ENCODE measurements at places on chromosomes 7 and 10.

DNA sequence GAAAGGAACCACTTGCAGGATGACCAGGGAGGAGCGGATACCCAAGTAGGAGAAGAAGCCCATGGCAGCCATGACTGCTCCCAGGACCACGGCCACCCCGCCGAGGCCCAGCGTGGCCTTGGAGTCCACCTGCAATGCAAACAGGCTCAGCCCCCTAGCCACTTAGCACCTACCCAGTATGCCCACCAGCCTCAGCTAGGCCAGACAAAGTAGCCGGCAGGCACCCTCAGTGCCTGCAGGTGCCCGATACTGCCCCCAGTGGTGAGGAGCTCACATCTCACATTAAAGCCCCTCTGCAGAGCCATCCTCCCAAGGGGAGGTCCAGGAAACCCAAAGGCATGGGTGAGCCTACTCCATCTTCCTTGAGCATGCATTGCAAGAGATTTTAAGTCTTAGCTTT, 6.6 kb downstream of the NPC1L1 start:
- peak; percentile 62 for ATAC-seq

DNA sequence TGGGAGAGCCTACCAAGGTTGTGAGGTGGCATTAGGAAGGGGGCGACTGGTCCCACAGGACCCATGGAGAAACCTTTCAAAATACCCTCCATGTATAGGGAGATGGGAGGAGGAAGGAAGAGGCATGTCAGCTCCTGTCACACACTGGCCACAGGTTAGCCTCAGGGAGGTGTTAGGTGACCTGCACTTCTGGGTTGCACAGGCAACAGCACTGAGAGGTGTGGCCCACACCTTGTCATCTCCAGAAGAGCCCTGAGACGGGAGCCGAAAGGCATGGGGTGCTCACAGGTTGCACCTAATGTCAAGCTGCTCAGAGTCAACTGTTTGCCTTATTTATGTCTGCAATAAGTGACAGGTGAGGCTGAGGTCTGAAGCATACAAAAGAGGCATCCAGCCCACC, 14.6 kb upstream of the USP6NL start:
- ATAC-seq = no peak

DNA sequence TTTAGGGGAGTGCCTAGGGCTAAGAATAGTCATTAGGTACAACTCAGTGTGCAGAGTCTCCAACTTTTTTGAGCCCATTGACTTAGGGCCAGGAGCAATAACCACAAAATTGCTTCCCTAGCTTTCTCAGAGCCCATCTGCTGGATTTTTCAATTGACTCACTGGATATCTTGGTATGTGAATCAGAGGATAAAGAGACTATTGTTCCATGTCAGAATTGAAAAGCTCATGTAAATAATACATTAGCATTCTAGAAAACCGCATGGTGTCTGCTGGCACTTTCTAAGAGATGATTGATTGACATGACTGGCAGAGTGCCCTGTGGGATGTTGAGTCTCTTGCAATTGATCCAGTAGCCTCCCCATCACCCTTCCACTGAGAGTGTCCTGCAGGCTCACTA, 246.2 kb downstream of the CCDC7 start:
- ATAC-seq = no peak

DNA sequence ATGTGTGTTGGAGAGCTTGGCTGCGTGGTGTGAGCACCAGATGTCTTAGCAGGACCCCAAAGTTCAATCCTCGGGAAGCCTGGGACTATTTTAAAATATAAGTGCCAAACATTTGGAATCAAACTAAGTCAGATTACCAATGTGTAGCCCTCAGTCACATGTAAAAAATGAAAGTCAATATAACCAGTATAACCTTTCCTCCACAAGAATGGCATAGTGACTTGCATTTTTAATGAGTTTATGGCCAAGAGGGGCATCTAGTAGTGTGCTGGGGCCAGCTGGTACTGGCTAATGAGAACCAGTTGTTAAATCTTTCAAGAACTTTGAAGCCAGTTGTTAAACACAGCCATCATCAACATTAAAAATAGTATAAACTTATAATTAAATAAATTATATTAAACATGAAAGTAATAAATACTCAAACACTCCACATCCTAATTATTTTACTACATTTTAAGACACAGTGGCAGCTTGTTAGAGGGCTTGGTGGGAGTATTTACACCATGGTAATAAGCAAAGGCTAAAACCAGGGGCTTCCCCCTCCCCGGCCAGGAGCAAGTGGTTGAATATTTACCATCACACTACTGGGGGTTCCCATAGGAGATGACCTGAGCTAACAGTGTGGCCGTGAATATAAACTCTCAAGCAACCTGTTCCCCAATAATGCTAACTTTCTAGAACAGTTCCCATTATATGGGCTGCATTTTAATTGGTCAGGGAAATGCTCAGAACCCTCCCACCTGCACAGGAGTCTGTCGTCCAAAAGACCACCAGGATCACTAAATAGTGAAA, 7.9 kb upstream of the FAM170B start:
- no peak for ATAC-seq

DNA sequence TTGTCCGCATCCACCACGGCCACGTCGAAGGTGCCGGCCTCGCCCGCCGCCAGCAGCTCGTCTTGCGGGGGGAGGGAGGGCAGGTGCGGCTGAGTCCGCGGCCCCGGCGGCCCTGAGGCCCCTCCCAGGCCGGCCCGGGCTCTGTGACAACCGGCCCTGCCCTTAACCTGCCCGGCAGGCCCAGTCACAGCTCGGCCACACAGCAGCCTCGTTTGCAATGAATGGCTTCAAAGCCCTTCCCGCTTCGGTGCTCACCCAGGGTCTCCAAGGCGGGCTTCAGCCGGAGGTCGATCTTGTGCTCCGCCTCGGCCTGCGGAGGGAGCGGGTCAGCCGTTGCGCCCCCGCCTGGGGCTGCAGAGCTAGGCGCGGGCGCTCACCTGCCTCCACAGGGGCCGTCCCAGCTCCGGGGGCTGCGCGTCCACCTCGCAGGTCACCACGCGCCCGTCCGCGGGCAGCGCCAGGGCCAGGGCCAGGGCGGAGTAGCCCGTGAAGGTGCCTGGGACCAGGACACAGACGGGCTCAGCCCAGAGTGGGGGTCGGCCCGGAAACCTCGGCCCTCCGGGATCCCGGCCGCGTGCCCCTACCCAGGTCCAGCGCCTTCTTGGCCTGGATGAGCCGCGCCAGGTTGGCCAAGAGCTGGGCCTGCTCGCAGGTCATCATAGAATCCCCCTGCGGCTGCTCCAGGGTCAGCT, 928 bp downstream of the COMTD1 start:
- ATAC-seq = peak; percentile 3

GRCh38 chr10:86288695-86289576, 77.7 kb downstream of the GRID1 start:
- ATAC-seq = no peak

DNA sequence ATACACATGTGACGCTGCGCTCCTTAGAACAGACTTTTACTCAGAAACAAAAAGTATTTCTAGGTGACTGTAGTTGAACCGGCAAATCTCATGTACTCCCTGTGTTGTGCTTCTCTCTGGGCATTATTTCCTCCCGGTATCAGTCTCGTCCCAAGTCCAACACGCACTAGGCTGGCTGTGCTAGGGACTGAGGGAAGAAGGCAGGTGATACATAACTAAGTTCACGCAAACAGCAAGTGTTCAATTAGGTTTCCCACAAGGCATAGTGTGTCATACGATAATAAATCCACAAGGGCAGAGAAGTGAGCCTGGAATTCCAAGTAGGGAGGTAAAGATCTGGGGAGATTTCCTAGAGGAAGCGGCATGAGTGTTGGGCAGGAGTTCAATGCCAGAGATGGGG, 20.4 kb downstream of the FAM53B start:
- ATAC-seq = no peak

- no peak for ATAC-seq
Observed at GRCh38 chr7:132653366-132653930, 77.2 kb upstream of the PLXNA4 start.

GRCh38 chr7:144057954-144058353, 9.2 kb downstream of the OR2A5 start:
- no peak for ATAC-seq

- no peak for ATAC-seq
Observed at GRCh38 chr10:4810092-4810491, 15.9 kb upstream of the AKR1E2 start.

DNA sequence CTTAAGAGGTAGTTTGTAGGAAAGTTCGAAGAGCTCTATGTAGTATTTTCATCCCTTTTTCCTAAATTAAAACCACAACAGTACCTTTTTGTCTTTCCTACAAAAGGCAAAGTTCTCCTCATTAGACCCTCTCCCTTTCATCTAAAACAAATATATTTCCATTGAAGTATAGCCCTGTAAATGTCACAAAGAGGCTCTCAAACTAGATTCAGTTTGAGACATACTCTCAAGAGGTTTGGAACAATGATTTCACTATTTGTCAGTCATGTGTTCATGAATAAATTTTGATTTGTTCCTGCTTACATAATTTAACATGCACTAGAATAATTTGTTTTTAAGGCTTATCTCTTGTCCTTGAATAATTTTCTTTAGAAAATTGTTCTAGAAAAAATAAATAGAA, 12.2 kb downstream of the TAS2R16 start:
- no peak for ATAC-seq

DNA sequence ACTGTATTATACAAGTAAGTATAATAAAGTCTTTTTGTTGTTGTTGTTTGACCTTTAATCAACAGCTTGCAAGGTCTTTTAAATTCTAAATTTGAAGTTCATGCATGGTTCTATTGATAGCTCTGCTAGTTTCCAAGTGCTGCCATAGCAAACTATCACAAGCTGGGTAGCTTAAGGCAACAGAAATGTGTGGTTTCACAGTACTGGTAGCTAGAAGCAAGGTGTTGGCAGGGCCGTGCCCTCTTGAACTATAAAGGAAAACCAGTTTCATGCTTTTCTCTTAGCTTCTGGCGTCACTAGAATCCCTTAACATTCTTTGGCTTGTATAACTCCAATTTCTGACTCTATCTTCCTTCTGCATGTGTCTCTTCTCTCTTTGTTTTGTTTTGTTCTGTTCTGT, 1021.9 kb upstream of the AUTS2 start:
- ATAC-seq = no peak

- no peak for ATAC-seq
Observed at GRCh38 chr7:151592868-151593486, 73.3 kb upstream of the RHEB start.

DNA sequence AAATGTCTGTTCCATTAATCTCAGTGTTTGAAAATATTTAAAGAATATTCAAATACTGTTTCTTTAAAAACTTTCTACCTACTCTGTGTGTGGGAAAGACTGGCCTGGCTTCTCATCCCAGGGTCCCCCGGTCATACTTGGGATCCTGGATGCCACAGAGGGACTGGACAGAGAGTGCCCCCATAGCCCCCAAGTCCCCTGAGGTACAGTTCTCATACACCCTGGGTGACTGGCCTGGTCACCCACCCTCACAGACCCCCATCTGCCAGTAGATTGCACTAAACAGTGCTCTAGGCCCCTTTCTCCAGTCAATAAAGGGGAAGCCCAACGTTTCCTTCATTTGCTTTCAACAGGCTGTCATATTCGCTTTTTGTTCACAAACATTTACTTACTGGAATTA, 3.0 kb downstream of the TMEM273 start:
- ATAC-seq = no peak

- no peak for ATAC-seq
Observed at GRCh38 chr7:100370303-100370702, 3.0 kb upstream of the PILRA start.
